AG09309 (cell line): ENCODE measurements at places on chromosomes 1 and 21.
A peak's percentile ranks its signal among the peaks of the same experiment; 100 is the strongest.

DNA sequence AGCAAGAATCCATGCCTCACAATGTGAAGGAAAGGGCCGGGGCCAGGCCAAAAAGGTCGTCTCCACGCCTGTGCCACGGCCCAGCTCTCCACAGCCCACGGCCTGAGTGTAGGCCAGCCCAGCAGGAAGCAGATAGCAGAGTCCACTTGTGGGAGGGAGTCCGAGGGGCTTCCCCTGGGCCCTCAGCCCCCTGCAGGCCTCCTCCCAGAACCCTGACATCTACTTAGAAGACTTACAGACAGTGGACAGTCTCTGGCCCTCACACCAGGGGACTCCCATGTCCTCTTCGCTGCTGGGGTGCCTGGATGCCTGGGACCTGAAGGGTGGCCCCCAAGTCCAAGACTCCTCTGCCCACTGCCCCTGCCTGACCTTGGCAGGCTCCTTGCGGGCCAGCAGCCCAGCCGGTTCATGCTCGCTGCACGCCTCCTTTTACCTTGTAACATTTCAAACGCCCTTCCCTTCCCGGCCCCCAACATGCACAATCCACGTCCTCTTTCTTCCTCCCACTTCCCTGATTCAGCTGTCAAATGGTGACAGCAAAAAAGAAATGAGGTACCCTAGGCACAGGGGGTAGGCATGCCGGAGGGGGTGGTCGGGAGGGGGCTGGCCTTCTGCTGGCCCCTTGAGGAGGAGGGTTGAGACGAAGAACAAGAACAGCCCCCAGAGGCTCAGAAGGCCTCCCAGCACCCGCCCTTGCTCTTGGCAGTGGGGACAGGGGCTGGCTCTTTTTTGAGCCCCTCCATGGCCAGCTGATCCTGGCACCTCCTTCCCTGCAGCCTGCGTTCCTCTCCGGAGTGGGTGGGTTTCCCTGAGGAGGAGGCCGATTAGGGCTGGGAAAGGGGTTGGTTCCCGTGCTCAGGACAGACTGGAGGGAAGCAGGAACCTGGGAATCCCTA, 997 bp upstream of the PTPN7 start:
- DNase-seq = no peak

DNA sequence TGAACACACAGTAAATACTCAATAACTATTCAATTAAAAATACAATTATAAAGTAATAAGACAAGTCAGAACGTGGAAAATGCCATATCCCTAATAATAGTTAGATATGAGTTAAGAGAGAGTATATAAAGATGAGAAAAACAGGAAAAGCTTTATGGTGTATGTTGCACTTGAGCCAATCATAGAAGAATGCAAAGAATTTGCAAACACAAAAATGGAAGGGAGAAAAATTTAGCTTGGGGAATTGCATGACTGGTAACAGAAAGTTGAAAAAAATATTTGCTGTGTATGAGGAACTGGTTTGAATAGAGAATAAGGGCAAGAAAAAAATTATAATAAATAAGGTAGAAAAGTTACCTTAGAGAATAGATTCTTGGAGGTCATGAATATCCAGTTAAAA, 739.6 kb upstream of the CXADR start:
- DNase-seq = no peak

GRCh38 chr1:32351399-32352238, 10.7 kb downstream of the FAM229A start:
- DNase-seq = peak; percentile 42

- no peak for DNase-seq
Observed at GRCh38 chr1:54228638-54229079, 28.7 kb downstream of the MRPL37 start.

DNA sequence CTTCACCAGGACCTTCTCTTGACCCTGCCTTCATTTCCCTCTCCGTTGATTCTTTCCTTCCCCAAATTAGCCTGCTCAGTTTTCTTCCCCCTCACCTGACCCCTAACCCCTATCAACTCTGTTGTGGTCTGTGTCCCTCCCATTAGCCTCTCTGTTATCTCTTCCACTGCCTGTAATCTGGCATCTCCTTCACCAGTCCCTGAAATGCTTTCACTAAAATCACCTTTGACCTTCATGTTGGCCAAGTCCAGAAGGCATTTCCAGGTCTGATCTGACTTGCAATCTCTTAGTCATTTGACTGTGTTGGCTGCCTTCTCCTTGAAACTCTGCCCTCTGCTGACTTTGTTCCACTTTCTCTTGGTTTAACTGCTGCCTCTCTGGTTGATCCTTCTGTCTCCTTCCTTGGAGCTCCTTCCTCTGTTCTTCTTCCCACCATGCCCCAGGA, 28.2 kb downstream of the ATP8B2 start:
- no peak for DNase-seq

GRCh38 chr1:153842006-153842471, 66.8 kb downstream of the SLC27A3 start:
- no peak for DNase-seq

DNA sequence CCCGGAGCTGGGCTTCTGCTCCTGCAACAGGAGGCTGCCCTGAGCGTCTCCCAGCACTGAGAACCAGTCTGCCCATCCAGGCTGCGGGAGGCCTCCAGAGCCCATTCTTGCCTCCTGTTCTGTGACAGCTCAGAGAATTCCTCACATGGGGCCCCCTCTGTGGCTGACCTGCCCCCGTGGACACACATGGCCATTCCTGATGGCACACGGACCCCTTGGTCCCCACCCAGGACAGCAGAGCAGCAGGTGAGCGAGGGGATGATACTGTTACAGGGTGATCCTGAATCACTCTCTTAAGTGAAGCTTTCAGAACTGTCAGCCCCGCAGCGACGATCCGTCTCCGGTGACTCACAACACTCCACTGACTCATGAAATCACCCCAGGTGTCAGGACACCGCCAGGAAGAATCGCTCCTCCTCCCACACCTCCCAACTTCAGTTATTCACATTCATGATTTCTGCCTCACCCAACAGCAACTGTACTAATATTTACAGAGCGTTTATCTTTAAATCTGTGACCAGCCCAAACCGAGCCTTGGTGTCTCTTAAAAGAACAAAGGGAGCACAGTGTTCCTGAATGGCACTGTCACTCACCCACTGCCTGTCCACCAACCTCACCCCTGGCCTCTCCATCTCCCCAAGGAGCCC, 22.5 kb downstream of the CHD5 start:
- no peak for DNase-seq

DNA sequence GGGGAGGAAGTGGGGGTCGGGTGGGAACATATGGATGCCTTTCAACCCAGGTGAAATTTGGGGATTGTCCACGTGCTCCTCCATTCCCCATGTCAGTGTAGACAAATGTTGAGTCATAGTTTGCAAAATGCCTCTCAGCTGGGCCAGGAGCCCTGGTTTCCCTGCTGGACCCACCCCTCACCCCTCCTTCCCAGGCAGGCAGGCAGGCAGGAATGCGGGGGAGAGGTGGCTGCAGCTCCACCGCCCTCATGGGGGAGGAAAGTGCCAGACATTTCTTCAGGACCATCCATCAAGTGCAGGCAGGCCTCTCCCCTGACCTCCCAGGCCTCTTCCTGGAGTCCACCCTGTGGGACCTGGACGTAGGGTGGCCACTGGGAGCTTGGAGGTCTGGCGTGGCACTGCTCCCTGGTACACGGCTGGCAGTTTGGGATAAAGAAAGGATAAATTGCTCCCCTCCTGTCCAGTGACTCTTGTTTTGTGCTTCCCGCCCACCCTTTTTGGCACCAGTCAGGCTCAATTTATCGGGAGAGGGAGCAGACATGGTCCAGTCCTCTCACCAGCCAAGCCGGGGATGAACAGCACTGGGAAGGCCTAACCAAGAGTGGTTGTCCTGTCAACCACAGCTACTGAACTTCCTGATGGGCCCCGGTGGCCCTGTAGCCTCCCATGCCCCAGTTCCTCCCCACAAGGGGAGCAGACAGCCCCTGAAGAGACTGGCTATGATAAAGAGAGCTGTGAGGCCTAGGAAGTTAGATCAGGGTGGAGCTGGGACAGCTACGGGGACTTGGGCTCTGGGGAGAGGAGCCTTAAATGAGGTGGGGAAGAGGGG, 18.9 kb downstream of the NPR1 start:
- no peak for DNase-seq

- no peak for DNase-seq
Observed at GRCh38 chr1:117501281-117501680, 104.6 kb upstream of the TENT5C start.

- DNase-seq = no peak
Observed at GRCh38 chr1:181812208-181812607, 249.3 kb downstream of the ZNF648 start.

DNA sequence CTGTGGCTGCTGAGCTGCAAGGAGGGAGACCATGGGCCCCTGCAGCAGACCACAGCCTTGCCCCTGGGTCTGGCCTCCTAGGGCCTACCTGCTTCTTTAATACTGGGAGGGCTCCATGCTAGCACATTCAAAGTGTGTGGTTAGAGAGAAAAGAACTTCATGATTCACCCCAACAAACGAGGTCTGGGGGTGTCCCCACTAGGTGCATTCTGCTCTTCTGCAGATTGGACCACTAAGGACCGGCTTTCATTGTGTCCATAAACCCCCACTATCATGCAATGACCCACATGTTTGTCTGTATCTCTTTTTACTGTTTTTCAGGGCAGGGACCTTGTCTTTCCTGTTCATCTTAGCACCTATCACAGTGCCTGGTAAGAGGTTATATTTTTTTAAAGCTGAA, 185.4 kb downstream of the OMA1 start:
- no peak for DNase-seq

DNA sequence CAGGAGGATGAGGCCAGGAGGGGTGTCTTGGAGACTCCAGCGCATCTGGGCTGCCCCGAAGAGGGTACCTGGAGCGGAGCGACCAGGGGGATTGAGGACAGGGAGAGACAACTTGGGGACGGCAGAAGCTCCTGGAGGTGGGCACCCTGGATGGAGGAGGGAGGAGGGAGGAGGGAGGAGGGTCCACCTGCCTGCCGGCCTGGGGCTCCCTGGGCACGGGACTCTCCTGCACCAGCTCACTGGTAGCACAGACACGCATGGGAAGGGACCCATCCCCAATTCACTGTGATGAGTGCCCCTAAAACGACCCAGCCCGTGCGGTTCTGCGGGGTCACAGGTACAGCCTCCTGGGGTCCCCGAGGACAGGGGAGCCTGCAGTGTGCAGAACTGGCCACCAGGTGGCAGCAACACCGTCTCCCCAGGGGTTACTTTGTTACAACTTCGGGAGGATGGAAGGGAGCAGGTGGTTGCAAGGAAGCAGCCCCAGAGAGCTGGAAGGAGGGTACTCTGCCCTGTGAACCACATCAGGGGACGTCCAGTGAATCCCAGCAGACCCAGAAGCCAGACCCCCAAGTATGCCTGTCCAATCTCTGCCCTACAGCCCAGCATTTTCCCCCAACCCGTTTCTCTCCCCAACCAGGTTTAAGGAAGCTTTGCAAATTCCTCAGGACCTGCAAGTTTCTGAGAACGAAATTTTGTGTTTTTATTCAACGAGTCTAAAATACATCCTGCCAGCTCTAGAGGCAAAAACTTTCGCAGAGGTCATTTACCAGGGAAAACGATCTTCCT, 482.4 kb downstream of the NPHP4 start:
- no peak for DNase-seq

- DNase-seq = no peak
Observed at GRCh38 chr1:20183035-20183434, 2.9 kb upstream of the UBXN10 start.

DNA sequence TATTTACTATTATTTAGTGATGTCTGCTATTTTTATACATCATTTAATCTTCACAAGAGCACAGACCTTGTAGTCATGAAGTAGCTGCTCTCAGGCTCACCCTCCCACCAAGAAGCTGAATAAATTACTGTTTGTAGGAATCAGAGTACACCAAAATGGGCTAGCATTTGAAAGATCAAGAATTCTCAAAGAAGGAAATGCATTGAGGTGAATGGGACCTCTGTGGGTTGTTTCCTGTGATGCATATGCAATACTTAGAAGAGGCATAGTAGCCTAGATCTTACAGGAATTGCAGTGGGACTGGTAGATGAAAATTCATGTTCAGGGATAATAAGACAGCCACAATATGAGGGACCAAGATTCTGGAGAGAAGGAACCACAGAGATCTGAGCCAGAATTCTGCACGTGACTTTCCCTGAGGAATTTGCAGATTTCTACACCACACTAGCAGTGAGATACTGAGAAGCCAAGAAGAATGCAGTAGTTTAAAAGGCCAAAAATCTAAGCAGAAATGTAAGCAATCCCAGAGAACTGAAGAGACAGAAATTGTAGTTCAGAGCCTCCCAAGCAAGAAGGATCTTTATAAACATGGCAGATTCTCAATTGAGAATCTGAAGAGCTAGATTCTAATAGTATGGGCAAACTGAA, 307.0 kb downstream of the ST6GALNAC3 start:
- no peak for DNase-seq

DNA sequence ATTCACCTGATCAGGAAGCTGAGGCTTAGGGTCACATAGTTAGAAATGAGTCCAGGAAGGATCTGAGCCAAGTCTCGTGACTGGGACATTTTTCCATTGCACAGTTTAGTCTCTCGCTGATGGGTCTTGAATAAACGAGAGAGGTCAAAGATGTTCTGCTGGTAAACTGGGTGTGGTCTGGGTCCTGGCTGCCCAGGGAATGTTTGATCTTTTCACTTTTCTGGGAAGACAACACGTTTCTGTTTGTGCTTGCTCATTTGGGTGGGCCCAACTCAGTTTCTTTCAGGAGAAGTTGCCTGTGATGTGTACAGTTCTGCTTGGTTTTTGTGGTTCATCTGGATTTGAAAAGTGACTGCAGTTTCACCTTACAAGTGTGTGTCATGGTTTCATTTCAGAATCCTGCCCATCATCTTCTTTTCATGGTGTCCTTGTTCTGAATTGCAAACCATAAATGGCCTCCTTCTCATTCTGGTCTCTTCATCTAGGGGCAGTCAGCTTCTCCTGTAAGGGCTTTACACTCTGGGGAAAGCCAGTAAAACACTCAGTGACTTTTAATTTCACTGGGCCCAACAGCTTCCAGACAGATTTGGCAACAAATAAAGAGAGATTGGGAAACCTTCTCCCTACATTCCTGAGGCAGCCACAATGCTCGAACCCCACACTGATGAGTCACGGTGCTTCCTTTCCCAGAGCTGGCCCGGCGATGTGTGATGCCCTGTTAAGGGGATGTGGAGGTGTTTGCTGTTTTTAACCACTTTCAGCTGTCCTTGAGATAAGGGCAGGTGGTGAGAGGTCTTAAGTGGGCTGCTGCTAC, 7.2 kb upstream of the TACSTD2 start:
- DNase-seq = peak; percentile 89

- no peak for DNase-seq
Observed at GRCh38 chr1:166383137-166383536, 216.3 kb upstream of the FAM78B start.

- peak; percentile 96 for DNase-seq
Observed at GRCh38 chr1:33876970-33877650, 13.2 kb downstream of the HMGB4 start.

GRCh38 chr1:225462429-225462713, 34.5 kb upstream of the LBR start:
- DNase-seq = no peak

GRCh38 chr1:62407398-62408009, 29.3 kb upstream of the USP1 start:
- peak; percentile 21 for DNase-seq

DNA sequence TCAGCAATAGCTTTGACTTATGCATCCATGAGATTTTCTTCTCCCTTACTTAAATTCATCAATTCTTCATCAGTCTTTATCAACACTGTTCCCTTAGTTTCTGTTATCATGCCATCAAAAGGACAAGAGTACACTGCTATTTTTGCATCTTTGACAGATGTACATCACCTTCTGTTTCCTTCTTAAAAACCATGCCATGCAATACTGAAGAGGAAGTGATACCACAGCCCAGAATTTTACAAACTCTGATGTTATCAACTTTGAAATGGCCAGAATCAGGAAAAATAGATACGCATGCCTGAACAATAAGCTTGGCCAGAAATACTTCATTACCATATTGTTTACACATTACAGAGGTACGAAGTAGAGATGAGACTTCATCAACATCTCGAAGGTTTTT, 21.1 kb downstream of the FMO5 start:
- DNase-seq = no peak
